Hematopoietic multipotent progenitor cell treated with erythropoietin and hydrocortisone succinate and interleukin-3 and kit ligand, for 8 days (in vitro differentiated cells): ENCODE measurements at places on chromosomes 3 and 15.

DNA sequence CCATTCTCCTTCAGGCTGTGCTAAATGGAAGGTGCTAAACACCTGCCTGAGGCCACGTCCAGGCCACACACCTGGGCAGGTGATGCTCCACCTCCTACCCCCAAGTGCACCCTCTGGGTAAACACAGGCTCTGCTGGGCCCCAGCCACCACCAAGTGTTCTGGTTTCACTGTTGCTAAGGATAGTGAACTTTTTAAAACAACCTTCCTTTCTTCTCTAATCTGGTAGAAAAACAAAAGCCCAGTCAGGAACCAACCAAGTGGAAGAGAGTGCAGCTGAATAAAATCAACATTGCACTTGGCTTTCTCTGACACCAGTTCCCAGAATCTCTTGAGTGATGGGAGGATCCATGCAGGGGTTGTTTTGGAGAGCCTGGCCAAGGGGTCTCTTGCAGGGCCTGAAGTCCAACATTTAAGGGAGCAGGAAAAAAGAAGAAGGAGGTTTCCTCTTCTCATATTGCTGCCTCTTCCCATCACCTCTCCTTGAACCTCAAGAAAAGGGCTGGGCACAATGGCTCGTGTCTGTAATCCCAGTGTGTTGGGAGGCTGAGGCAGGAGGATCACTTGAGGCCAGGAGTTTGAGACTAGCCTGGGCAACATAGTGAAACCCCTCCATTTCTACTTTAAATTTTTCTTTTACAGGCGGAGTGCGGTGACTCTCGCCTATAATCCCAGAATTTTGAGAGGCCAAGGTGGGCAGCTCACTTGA lies 26.2 kb upstream of the ATP13A3 start:
- DNase-seq, result no peak

DNA sequence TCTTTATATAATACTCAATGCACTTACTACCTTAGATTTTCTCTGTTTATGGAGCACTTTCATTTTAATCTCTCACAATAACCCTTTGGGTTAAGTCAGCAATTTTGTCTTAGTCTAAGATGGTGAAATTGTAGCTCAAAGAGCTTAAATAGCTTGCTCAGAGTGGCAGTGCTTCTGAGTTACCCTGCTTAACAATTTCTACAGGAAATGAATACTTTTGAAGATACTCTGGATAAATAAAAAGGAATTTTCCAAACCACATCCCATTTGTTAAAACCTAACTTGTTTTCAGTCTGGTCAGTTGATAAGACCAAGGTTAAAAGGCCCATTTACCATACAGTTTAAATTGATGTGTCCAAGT lies 37.2 kb downstream of the HMG20A start:
- DNase-seq, result no peak

DNA sequence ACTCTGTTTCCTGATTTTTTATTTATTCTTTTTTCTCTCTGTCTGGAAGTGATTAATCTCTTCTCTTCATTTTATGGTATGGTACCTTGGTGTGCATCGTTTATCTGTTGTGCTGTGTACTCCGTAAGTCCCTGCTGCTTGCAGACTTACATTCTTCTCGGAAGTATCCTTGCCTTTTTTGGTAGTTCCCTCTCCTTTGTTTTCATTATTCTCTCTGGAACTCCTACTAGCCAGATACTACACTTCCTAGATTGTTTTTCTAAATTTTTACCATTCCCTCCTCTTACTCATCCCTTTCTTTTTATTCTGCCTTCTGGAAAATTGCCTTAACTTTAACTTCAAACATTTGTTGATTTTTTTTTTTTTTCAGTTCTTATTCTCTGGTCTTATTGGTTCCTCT lies 27.2 kb downstream of the PIK3CA start:
- DNase-seq, result no peak

DNA sequence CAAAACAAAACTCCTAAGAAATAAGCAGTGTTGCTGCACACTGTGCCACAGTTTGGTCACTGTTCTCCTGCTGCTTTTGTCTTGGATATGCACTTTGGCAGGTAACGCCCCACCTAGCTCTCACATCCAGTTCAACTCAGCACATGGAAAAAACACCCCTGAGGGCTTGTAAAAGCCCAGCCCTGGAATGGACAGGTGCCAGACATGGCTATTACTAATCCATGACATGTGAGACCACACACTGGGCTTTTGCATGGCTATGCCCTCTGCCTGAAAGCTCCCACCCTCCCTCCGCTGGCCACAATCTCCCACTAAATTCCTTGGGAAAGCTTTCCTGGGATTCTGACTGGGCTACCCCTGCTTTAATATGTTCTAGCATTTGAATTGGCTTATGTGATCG lies 24.7 kb upstream of the ZBED2 start:
- DNase-seq, result no peak
